ENCODE measurements at places on chromosomes 3 and 15.

- no peak for DNase-seq
Measured at GRCh38 chr15:43095243-43095642, 10.6 kb downstream of the UBR1 start.

DNA sequence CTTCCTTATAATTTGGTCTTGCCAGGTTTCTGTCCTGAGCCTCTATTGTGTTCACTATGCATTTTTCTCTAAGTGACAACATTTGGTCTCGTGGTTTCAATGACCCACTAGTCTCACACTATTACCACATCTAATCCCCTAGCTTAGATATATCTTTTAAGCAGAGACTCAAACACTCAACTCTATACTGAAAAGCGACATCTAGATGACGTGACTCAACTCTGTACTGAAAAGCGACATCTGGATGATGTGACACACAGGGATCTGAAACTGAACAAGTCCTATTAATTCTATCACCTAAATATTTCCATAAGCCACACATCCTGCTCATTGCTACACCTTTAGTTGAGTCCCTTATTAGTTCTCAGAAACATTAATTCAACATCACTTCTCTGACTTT is 141.7 kb upstream of the MBNL1 start:
- DNase-seq = no peak

DNA sequence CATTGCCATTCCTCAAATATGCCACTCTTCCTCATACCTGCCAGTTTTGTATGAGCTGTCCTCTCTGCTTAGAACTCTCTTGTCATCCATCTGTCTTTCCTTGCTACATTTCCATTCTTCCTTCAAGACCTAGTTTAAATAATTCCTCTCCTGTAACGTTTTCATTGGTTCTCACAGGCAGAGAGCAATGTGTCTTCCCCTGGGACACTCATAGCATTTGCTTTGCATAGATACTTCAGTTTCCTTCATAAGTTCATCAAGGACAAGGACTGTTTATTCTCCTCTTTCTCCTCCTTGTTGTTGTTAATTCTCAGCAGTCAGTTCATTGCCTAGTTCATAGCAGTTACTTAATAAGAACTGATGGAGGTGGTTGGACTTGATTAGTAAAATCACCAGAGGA is 10.5 kb downstream of the NR2C2 start:
- no peak for DNase-seq

GRCh38 chr15:43789409-43789808 is 2.7 kb upstream of the SERF2 start:
- no peak for DNase-seq

- peak; percentile 66 for DNase-seq
Measured at GRCh38 chr3:148992027-148992634, 791 bp downstream of the GYG1 start.

- peak; percentile 7 for DNase-seq
Measured at GRCh38 chr3:632571-633170, 436.1 kb downstream of the CHL1 start.

DNA sequence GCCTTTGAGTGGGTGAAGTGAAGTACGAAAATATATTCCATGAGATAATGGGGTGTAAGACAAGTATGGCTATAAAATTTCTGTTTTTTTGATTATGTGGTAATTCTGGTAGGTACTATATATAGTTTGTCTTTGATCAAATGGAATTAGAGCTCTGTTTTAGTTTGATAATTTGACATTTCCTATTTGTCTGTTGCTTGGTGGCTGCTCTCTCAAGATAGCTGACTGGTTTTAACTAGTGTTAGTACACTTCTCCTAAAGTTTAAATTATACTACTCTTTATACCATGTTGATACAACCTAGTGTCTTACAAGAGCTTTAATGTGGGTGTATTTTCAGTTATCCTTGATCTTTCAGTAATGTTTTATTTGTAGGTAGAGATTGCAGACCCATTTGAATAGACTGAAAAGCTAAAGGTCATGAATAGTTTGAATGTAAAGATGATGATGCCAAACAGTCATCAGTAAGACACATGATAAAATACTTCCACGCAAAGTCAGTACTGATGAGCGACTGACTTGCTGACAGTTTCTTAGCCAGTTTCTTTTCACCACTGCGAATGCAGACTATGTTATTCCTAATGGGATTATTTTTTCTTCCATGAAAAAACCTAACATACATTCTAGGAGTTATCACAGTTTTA is 15.2 kb downstream of the SACM1L start:
- DNase-seq = no peak

GRCh38 chr3:195748661-195749060 is 27.9 kb downstream of the MUC20 start:
- no peak for DNase-seq

DNA sequence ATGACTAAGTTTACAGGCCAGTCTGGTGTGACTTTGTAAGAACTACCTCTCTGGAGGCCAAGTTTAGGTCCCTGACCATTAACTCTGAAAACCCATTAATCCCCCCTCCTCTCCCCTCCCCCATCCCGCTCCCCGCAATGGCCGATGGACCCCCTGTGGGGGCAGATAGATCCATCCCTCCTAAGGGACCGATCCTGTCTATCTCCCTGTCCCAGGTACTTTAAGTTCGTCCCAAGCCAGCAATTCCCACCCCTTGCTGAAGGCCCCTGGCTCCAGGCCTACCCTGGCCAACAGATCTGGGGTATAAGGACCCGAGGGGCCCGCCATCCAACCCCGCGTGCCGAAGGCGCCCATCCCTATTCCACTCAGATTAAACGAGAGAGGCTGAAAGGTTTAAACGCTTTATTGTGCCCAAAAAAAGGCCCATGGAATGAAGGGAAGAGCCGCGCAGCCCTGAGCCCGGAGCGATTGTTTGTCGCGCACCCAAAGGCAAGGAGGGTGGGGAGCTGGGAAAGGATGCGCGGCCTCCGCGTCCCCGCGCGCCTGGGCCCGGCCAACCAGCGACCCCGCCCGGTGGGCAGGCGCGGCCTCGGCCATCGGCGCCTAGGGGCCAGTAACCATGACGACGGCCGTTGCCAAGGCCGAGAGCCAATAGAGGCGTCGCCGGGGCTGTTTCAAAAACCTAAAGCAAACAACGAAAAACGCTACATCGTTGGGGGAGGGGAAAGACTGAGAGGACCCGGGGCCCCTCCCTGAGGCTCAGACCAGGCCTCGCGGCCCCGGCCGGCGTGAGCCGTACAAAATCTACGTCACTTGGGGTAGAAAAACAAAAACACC is 35.9 kb downstream of the HMCES start:
- peak; percentile 97 for DNase-seq

GRCh38 chr15:62071711-62072308 is 5.0 kb downstream of the C2CD4A start:
- no peak for DNase-seq

GRCh38 chr3:10747341-10747740 is 68.7 kb upstream of the SLC6A11 start:
- no peak for DNase-seq

DNA sequence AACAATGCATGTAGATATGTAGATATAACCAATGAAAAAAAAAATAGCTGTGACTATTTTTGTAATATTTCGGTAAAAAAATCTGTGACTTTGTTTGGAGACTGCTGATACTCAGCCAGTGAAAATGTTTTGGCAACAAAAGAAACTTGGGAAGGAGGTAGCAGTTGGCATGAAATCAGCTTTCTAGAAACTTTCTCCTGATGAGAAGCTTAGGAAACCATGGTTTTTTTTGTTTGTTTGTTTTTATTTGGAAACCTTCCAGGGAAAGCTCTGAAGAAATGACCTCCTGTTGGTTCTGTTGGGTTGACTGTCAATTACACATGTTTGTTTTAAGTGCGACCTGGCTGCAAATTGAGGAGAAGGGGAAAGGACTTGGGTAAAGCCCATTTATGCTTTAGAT is 445.9 kb downstream of the UNC13C start:
- DNase-seq = no peak

DNA sequence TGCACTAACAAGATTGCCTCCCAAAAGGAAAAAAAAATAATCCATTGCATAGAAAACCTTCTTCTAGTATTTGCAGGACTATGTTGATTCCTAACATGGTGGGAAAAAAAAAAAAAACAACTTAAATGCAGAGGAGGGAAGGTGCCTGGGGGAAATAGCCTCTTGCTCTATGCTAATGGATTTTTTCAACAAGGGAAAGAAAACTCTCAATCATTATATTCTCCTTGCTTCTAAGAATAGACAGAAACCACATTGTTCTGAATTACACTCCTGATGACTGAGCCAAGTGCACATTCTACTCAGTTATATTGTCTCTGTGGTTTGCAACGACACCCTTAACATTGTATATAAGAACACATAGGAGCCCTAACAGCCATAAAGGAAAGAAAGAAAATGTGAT is 760.2 kb downstream of the NAALADL2 start:
- no peak for DNase-seq

DNA sequence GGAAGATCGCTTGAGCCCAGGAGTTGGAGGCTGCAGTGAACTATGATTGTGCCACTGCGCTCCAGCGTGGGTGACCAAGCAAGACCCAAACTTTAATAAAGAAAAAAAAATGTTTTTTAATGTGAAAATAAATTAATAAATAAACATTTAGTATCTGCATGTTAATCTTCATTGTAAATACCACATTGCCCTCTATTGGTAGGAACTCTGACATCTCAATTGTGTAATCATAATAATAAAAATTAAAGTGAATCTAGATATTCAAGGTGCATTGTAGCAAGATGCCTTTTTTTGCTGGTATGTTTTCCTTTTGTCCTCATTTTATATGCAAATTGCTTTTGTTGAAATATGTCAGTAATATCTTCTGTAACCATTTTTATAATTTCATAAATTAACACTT is 95.0 kb upstream of the LIMD1 start:
- no peak for DNase-seq

DNA sequence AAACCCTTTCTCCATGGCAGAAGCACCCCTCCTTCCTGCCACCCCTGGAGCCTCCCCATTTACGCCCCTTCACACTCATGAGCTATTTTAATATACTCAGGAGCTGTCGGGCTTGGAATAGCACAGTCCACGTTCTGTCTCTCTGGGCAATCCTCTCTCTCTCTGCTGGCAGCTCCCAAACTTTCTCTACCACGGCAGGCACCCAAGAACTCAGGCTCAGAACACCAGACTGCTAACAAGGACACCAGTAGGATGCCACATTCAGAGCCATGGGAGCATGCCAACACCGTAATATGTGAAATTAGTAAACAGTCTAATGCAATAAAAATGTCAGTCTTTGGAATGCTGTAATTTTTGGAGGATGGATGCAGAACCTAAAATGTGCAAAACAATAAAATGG is 19.3 kb downstream of the TNFAIP8L3 start:
- no peak for DNase-seq
